ENCODE measurements at places on chromosomes 12 and 14.
A peak's percentile ranks its signal among the peaks of the same experiment; 100 is the strongest.

DNA sequence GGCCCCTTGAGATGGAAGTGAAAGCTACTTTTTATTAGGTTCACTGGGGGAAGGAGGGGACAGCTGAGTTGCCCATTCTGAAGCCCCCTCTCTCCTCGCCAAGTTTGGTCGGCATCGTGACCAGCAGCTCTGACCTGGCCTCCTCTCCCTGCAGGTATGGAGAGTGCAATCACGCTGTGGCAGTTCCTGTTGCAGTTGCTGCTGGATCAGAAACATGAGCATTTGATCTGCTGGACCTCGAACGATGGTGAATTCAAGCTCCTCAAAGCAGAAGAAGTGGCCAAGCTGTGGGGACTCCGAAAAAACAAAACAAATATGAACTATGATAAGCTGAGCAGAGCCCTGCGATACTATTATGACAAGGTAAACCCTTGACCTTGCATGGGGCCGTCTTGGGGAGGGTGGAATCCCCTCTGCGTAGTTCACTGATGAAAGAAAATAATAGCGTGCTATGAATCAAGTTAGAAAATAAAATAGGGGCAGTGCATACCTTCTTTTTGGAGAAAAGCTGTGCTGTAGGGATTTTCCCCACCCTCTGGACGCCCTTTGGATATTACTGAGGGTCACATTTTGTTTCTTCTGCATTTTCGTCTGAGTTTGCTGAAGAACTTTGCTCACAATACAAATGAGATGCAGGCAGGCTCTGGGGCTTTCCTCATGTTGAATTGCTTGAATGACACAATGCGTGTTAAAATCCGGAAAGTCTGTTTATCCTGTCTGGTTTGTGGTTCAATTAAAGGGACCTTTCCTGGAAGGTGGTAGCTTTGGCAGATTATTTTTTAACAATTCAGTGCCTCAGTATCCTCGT lies 29.4 kb downstream of the ELK3 start:
- no peak for DNase-seq

DNA sequence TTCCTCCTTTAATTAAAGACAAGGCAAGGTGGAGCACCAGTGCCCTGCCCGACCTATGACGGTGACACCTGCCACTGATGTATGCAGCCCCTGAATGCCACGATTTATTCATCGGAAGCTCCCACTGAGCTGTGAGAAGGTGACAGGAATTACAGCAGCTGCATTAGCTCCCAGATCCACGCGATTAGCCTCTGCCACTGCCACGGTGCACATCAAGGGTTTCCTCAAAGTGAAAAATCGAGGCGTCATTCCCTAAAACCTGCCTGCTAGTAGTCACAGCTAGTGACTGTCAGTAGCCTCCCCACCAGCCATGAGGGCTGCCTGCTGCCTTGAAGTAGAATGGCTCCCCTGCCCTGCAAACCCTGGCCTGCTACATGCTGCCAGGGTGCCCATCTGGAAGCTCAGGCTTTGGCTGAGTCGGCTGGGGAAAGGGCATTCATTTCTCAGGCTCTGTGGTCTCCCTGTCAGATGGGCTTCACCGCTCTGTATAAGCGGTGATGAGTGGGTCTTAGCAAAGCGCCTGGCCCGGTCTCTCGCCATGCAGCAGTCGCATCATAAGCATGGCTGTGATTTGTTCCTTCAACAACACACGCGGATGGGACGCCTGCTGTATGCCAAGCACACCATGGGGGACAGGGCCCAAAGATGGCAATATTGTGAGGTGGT lies 8.2 kb upstream of the BCL11B start:
- DNase-seq, result no peak

DNA sequence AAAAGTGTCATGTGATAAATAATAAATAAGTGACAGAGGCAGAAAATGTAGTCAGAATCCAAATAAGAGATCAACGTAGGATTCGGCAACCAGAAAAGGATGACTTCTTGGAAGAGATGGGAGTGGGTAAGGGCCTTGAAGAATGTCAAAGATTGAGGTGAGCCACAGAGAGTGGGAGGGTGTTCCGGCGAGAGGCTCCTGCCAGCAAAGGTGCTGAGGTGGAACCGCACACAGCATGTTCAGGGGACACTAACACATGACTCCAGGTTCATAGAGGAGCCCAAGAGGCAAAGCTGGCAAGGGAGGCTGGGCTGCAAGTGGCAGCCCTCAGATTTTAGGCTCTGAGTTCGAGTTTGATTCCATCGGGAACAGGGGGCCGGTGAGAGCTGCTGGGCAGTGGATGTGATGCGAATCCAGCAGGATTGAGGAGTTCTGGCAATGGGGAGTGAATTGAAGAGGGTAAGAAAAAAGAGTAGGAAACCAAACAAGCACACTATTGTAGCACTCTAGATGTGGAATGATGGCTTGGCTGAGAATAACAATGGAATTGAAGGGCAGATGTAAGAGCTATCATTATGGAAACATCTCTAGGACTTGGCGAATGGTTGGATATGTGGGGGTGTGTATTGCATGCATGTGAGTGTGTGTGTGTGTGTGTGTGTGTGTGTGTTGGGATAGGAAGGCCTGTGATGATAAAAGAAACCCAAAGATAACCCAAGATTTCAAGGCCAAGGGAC lies 36.5 kb downstream of the LRRC74A start:
- no peak for DNase-seq

DNA sequence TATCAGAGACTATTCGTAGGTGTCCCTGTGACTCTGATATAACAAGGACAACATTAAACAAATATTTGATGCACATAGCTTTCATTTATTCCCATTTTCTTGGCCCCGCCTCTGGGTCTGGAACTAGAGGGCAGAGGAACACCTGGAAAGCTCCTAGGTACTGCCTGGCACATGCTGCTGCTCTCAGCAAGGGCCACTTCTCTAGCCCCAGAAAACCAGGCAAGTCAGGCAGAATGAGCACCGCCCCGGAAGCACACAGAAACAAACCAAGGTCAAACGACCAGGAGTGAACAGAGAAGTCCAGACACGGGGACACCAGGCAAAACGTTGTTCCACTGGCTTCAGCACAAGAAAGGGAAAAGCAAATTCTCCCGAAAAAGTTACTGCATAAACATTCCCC lies 76.1 kb downstream of the TTC7B start:
- DNase-seq, result no peak

DNA sequence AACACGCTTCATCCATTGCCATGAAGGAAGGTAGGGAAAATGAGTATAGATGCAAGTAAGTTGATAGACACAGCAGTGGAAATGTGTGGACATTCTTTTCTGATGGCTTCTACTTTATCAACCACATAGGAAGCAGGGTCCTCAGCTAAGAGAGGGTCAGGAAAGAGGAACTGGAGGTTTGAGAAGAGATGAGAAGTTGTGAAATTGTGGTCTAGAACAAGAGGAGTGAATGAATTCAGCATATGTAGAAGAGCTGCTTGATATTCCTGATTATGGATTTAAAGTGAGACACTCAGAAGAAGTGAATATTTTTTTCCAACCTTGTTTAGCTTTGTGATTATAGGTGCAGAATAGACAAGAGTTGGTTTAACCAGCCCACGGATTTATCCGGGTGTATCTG lies 128.5 kb downstream of the SLC15A5 start:
- no peak for DNase-seq

- no peak for DNase-seq
These were observed 235.2 kb upstream of the AMIGO2 start for GRCh38 chr12:47314996-47315395.

DNA sequence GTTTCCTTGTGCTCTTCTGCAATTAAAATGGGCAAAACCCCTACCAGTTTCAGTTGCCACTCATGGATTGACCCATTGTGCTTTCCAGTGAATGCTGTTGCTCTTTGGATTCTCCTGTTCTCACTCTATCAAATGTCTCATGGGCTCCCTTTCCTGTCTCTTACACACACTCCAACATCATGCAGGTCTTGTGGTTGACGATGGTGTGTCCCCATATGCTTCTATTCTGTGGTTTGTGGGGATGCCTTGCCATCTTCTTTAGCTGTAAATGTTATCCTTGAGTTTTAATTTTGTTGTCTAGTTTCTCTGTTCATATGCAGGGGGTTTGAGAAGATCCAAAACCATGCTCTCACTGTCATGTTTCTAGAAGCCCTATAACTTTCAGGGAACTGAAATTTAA lies 31.9 kb upstream of the FBXO34 start:
- no peak for DNase-seq

GRCh38 chr12:92110083-92110640 lies 35.5 kb downstream of the BTG1 start:
- no peak for DNase-seq

DNA sequence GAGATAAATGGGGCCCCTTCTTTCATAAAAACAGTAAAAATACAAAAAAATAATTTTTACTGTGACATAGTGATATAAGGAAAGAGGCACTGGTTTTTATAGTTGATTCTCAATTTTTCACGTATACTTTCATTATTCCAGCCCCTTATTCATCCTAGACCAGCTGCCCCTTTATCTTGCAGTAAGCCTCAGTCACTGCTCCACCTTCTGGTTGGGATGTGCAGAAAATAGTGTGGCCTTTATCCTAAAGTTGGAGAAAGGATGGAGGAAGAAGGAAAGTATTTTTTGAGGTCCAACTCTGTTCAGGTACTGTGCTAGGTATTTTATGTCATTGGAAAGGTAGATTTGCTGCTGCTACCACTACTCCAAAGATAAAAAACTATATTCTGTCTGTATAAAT lies 172.7 kb downstream of the ANO6 start:
- DNase-seq, result no peak

DNA sequence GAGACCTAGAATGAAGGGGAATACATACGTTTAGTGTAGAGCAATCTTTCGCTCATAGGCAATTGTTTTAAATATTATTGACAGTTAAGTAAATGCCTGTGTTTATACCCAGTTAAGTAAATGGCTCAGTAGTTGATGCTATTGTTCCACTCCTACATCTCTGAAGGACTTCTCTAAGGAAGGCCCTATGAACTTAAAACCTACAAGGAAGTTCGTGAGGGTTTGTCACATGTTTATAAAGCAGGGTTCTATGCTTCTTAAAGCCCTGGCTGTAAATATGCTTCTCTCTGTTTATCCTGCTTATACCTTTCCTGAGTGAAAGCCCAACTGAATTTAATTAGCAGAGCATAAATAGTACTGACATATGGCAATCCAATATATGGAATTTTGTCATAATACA lies 282.1 kb upstream of the NPAS3 start:
- DNase-seq, result no peak

DNA sequence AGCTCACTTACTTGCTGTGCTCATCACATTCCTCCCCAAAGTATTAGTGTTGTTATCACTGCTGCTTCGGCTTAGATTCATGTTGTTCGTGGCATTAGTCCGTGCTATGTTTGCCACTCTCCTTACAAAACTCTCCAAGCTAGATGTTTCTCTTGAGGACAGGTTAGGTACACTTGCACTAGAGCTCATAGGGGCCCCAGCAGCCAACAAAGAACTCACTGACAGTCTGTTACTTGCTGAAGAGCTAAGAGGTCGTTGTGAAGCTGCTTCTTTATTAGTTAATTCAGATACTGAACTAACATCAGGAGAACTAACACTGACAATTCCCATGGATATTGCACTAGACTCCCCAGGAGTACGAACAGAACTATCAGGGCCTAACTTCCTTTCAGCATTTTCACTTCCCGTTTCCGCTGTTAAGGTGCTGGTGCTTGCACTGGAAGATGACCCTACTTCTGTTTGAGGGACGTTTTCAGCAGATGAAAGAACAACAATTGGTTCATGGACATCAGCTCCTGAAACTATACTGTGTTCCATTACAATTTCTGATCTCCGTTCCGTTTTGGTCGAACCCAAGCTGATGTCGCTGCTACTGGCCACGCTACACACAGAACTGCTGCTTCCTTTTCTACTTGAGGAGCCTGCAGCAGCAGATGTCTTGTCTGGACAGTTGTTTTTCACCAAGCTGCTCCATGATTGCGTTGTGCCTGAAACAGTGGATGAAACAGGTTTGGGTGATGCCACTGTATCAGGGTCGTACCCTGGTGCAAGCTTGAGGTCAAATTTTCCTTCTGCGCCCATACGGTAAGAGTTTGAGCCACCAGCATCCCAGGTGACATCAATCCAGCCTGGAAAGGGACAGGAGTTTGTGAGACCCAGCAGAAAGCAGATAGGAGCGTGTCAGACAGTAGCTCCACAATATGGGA lies 78.7 kb downstream of the HECTD1 start:
- no peak for DNase-seq

DNA sequence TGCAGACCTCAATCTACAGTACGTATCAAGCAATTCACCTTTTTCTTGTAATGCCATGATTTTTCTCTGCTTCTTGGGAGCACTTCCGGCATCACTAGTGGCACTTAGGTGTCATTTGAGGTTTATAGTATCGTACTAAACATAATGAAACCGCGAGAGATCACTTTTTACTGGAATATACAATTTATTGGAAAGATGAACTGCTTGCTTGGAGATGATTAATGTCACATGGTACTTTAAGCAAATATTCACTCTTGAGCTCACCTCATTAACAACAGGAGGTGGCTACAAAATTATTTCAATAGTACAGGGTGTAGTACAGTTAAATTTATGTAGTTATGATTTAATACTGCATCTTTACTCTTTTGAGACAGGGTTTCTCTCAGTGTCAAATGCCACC lies 11.5 kb downstream of the FUT8 start:
- no peak for DNase-seq

DNA sequence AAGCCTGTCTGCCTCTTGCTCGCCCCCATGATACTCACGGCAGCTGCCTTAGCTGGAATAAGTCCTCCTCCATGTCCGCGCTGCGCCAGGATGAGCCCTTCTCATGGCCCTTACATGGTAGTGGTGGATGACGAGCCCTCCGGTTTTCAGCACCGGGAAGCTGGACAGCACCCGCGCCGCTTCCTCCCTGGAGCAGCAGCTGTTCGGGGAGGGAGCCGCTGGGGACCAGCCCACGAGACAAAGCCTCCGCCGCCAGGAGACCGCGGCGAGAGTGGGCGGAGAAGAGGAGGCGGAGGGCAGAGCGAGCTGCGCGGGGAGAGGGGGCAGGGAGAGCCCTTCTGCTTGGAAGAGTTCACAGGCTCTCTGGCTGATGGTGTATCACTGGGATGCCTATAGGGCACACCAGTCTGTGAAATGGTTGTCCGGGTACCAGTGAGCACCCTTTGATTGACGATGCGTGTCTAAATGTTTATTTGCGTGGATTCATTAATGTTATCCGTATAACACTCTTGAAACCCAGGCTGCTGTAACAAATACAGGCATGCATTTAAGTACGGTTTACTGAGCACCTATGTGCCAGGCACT lies at the start of gene SVOP:
SVOP (minus strand) TSS at position 273 of the 585 bp plus-strand sequence; CDS start at position 73, 200 bp downstream.
- DNase-seq, result peak; percentile 13

DNA sequence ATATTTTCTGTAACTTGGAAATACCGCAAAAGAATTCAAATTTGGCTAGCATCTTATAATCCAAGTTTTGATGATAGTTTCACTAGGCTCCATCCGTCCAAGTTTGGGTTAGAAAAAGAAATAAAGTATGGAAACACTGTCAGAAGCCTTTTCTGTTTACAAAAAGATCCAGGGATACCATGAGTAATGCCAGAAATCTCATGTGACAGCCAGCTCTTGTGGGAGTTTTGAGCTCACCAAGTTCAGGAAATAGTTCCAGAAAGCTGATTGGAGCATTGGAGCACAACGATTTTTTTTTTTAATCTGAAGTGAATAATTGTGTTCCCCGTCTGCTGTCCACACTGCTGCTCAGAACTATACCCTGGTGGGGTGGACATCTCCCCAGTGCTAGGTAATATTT lies 229.7 kb upstream of the NPAS3 start:
- no peak for DNase-seq
